Aorta (tissue), 5 donors: ENCODE measurements at places on chromosomes 1 and 21. TPM values are rescaled to one million over a fixed set of nuclear protein-coding genes. Genes with fewer than 3 reads are reported as not detected.
A peak's percentile ranks its signal among the peaks of the same experiment; 100 is the strongest.

Gene AIRE
- 0.19 TPM for total RNA-seq

Gene TSPAN1
- 3.2 TPM for total RNA-seq

Gene ZP4
- not detected for total RNA-seq

Gene TOR1AIP1
- total RNA-seq = 68.3 TPM

Gene ATG4C
- 18.4 TPM for total RNA-seq

Gene ZNF697
- total RNA-seq = 6.0 TPM

Gene S100A7
- not detected for total RNA-seq

Gene LIPI
- not detected for total RNA-seq

Gene GREM2
- total RNA-seq = 2.9 TPM

GRCh38 chr1:10862743-10863335, 66.4 kb upstream of the CASZ1 start:
- DNase-seq = peak; percentile 27
- H3K4me1 ChIP-seq = no peaks in the 10 kb centered on the region
- H3K36me3 ChIP-seq = no peaks in the 10 kb centered on the region
- no peak overlapping the region for H3K27ac ChIP-seq
- H3K27me3 ChIP-seq = no peaks in the 10 kb centered on the region
- H3K4me3 ChIP-seq = no peak overlapping the region

DNA sequence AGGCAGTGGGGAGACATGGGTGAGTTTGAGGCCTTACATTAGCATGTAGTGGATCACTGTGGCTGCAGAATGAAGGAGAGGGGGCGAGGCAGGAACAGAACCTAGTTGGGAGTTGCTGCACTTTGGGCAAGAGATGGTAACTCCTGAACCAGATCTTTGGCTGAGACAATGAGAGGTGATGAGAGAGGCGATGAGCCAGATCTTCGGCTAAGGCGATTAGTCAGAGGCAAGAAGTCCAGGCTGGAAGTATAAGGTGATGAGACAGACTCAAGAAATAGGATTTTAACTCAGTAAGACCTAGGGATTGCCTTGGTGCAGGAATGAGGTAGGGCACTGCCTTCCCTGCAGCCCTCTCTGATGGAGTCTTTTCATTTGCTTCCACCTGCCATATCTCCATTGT, 9.1 kb upstream of the ARTN start:
- peaks cover 2% of the 10 kb centered on the region for H3K36me3 ChIP-seq
- H3K27me3 ChIP-seq = no peaks in the 10 kb centered on the region
- H3K4me1 ChIP-seq = no peaks in the 10 kb centered on the region
- no peak overlapping the region for H3K27ac ChIP-seq
- no peak for DNase-seq

DNA sequence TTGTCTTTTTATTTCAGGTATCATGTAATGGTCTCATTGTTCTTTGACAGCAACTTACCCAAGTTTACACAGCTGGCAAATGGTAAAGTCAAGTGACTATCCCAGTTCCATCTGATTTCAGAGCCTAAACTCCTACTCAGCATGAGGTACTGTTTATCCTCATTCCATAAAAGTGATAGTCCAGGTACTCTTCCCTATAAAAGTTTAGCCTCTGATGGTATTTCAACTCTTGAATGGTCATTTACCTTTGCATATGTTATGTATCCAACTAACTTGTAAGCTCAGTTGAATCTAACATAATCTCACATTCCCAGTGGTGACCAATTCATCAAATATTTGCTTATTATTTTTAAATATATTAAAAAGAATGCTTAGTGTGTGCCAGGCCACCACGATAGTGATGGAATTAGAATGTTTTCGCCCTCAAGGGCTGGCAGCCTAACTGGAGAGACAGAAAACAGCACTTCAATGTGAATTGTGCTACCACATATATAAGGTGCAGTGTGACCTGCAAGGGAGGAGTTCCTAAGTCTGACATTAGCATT, 307.1 kb downstream of the CTH start:
- H3K4me1 ChIP-seq = peaks cover 3% of the 10 kb centered on the region
- no peak for DNase-seq
- H3K36me3 ChIP-seq = no peaks in the 10 kb centered on the region
- H3K27ac ChIP-seq = peak overlapping the region; percentile 54
- no peak overlapping the region for H3K4me3 ChIP-seq

DNA sequence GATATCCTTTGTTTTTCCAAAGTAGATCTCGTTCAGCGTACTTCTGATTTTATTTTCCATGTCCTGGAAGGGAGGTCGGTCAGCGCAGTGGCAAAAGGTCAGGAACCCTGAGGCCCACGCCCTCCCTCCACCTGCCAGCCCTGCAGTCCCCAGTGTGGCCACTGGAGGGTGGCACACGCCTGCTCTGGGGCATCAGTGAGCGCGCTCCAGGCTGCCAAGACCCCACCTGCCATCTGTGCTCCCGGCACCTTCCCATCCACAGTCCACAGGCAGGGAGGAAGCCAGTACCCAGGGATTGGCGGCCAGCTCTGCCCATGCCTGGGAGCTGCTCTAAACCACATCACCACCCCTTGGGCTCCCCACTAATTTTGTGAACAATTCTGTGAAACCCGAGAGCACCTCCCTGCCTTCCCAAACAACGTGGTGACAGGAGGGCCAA, 32.3 kb downstream of the SLC66A1 start:
- no peaks in the 10 kb centered on the region for H3K36me3 ChIP-seq
- no peak overlapping the region for H3K4me3 ChIP-seq
- no peak for DNase-seq
- no peak overlapping the region for H3K27ac ChIP-seq

DNA sequence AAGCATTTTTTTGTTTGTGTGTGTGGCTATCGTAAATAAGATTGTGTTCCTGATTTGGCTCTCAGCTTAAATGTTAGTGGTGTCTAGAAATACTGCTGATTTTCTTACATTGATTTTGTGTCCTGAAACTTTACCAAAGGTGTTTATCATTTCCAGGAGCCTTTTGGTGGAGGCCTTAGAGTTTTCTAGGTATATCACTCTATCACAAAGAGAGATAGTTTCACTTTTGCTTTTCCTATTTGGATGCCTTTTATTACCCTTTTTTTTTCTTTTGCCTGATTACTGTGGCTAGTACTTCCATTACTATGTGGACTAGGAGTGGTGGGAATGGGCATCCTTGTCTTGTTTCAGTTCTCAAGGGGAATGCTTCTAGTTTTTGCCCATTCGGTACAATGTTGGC, 109.6 kb downstream of the S1PR1 start:
- no peaks in the 10 kb centered on the region for H3K36me3 ChIP-seq
- H3K27me3 ChIP-seq = no peaks in the 10 kb centered on the region
- H3K4me1 ChIP-seq = no peaks in the 10 kb centered on the region
- DNase-seq = no peak

GRCh38 chr21:32415451-32416398, 3.2 kb downstream of the EVA1C start:
- no peak for DNase-seq
- no peaks in the 10 kb centered on the region for H3K27me3 ChIP-seq
- H3K4me1 ChIP-seq = peaks cover 5% of the 10 kb centered on the region

DNA sequence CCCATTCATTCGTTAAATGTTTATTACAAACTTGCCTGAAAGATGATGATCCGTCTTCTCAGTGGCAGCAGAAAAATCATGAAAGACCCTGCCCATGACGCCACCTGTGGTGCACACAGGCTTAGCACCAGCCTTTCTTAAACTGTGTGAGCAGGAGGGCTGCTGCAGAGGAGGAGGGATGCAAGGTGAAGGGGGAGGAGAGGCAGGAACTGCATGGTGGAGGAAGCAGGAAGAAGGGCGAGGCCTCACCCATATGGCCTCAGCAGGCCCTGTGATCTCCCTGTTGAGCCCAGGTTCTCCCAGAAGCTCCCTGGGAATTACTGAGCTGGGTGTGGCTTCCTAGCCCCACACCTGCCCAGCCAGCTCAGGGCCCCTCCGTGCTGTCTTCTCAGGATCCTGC, 25.0 kb upstream of the RD3 start:
- no peaks in the 10 kb centered on the region for H3K27me3 ChIP-seq
- no peak overlapping the region for H3K27ac ChIP-seq
- no peak for DNase-seq
- H3K36me3 ChIP-seq = no peaks in the 10 kb centered on the region

DNA sequence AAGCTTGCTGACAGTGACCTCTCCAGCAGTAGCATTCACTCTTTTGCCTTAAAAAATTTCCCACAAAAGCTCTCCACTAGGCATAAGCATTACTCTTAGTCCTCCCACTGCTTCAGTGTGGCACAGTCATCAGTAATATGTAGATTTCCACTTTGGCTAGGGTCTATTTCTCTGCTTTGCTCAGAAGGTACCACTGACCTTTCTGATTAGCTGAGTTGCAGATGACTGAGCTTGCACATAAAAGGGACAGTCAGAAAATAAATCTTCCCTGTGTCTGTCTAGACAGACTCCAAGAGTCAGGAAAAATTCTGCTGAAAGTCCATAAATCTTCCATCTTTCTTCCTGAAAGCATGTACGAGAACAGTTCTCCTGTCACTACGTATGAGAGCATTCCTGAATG, 56.6 kb upstream of the APP start:
- no peak overlapping the region for H3K4me3 ChIP-seq
- H3K27me3 ChIP-seq = no peaks in the 10 kb centered on the region
- no peak overlapping the region for H3K27ac ChIP-seq
- DNase-seq = no peak
- H3K4me1 ChIP-seq = no peaks in the 10 kb centered on the region
- no peaks in the 10 kb centered on the region for H3K36me3 ChIP-seq

DNA sequence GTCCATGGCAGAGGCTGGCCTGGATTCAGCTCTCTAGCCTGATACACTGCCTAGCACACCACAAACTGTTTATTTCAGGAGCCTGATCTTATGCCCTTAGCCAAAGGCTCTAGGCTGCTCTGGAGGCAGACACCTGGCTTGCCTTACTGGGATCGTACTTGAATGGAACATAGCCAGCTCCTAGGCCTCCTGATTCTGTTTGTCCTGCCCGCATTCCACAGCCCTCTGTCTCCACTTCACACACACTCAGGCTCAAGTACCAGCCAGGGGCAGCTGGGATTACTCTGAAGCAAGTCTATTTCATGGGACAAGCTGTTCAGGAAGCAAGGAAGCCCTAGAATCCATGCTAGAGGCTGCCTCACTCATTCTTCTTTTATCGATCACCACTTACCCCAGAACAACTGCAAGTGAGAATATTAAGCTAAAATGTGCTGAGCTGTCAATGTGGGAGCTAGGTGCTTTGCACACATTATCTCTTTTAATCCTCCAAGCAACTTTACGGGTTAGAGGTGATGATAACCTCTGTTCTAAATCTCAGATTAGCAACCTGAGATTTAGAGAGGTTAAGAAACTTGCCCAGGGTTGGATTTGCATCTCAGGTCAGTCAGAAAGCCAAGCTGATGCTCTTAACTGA, 31.1 kb upstream of the CYP4B1 start:
- DNase-seq = no peak
- H3K4me1 ChIP-seq = no peaks in the 10 kb centered on the region
- H3K4me3 ChIP-seq = no peak overlapping the region
- no peaks in the 10 kb centered on the region for H3K36me3 ChIP-seq

- DNase-seq = no peak
- H3K27me3 ChIP-seq = no peaks in the 10 kb centered on the region
- no peak overlapping the region for H3K27ac ChIP-seq
- H3K4me1 ChIP-seq = no peaks in the 10 kb centered on the region
These were observed 273.7 kb upstream of the NFIA start for GRCh38 chr1:60808676-60809075.

DNA sequence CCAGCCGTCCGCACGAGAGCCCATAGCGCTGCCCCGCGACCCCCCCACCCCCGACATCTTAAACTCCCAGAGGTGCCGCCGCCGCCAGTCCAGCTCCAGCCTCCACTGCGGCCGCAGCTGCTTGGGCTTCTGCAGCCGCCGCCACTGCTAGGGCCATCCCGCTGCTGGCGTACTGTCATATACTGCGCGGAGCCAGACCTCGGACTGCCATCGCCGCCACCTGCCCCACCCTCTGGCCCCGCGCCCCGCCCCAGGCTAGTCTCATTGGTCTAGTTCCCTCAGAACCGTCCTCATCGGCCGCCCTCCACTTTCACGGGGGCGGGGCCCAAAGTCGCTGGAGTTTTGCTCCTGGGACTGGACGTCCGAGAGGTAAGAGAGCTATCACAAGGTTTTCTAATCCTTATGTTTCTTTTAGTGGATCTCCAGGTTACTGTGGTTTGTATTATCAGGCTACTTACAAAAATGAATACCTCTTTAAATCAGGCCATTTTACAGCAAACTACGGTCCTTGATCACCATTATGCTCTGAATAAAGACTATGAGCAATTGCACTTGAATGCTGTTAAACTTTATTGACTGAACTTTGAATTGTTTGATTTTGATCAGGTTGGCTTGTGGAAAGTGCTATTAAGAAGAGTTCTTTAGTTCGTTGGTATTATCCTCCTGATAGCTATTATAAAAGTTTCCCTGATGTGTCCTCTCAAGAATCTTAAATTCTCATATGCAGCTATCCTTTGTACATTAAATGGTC, 2.8 kb upstream of the CD1D start:
- H3K4me3 ChIP-seq = peak overlapping the region; percentile 43
- no peak overlapping the region for H3K27ac ChIP-seq
- no peaks in the 10 kb centered on the region for H3K27me3 ChIP-seq

DNA sequence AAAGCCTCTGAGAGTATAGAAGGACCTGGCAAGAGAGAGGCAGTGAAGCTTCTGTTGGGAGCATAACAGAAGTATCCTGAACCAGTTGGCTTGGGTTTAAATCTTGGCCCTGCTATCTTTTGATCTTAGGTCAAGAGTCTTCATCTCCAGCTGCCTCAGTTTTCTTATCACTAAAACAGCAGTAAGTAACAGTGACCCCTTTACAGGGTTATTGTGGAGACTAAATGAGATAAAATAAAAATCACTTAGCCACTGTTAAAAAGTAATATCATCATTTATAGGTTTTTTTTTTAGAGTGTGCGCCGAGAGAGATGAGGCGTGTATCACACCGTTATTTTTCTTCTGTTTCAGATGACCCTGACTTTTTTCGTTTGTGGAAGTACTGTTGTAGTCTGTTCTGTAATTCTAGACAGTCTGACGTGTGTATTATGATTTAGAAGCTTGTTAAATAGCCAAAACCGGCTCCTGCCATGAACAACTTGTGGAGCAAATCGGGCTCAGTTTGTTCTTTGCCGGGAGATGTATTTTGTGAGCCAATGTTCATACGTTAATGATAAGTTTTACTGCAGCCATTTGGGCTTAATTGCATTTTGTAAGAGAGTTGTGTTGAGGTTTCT, 1.1 kb downstream of the THRAP3 start:
- no peaks in the 10 kb centered on the region for H3K4me1 ChIP-seq
- H3K36me3 ChIP-seq = no peaks in the 10 kb centered on the region
- H3K27ac ChIP-seq = peak overlapping the region; percentile 73
- peak overlapping the region; percentile 69 for H3K4me3 ChIP-seq
- no peaks in the 10 kb centered on the region for H3K27me3 ChIP-seq
